ENCODE measurements at places on chromosomes 12 and 14.

GRCh38 chr12:82880442-82880901 lies 193.8 kb downstream of the TMTC2 start:
- DNase-seq: no peak

DNA sequence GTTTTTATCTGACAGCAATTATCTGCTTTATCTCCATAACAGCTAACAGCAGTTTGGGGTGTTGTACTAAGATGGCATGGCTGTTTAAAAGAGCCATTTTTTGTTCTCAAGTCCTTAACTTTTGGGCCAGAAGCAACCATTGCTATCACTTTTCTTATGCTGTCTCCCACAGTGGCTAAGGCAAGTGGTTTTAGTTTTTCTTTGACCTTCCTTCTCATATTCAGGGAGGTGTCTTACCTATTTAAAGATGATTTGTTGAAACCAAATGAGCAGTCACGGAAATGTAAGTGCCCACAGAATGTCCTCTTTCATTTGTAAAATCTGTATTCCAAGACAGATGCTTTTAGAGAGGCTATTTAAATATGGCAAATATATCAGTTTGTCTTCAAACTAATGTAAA lies 96.8 kb upstream of the USP15 start:
- DNase-seq: no peak

DNA sequence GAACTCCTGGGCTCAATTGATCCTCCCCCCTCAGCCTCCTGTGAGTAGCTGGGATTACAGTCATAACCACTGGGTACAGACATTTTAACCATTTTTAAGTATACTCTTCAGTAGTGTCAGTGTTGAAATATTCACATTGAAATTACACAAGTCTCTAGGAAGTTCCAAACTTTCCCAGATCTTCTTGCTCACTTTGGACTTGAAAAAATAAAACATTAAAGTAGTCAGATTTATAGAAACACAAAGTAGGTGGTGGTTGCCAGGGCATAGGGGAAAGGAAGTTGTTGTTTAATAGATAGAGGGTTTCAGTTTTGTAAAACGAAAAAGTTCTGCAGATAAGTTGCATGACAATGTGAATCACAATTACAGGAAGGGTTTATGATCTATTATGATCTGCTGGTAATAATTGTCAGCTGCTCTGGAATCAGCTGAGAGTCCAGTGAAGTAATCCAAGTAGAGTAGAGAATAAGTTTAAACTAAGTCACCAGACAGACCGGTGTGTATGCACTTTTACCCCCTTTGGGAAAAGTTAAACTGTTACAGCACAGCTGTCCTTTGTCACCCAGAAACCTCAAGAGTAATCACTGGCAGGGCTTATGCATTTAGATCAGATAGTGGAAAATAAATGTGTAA lies 27.4 kb downstream of the PCNX1 start:
- no peak for DNase-seq

GRCh38 chr12:100864366-100864765 lies 69.8 kb downstream of the ANO4 start:
- DNase-seq: no peak

DNA sequence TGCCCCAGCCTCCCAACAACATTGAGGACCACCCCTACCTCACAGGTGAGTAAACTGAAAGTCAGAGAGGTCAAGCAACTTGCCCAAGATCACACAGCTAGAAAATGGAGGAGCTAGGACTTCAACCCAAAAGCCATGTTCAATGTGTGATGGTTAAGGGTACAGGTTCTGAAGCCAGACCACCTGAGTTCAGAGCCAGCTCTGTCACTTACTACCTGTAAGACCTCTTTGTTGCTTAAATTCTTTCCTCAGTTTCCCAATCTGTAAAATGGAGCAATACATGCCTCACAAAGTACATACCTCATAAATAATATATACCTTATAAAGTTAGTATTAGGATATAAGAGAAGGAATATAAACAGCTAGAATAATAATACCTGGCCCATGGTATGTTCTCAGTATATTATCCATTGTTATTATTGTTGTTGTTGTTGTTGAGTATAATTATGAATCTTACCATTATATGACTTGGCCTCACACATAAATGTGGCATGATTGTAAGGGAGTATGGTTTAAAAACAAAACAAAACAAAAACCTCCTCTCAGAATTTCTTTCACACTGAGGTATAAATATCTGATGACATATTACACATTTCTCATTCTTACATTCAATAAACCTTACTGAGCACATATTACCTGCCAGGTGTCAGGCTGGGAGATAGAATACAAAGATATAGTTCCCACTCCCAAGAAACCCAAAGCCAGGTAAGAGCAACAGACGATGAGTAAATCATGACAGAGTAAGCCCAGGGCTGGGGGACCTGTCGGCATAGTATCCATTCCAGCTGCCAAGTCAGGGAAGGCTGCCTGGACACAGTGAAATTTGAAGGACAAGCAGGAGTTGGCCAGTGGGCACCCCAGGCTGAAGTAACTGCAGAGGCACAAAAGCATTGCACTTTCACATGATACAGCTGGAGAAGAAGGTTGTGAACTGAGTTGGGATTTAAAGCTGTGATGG lies 19.6 kb downstream of the CMKLR1 start:
- no peak for DNase-seq

GRCh38 chr14:76929927-76930326 lies 98.6 kb downstream of the IRF2BPL start:
- no peak for DNase-seq

- no peak for DNase-seq
Observed at GRCh38 chr12:99281277-99281676, 366.3 kb upstream of the GARIN6 start.

- no peak for DNase-seq
Observed at GRCh38 chr12:6775185-6776174, 3.2 kb downstream of the LAG3 start.

GRCh38 chr12:42296503-42297109 lies 29.3 kb downstream of the ZCRB1 start:
- no peak for DNase-seq

DNA sequence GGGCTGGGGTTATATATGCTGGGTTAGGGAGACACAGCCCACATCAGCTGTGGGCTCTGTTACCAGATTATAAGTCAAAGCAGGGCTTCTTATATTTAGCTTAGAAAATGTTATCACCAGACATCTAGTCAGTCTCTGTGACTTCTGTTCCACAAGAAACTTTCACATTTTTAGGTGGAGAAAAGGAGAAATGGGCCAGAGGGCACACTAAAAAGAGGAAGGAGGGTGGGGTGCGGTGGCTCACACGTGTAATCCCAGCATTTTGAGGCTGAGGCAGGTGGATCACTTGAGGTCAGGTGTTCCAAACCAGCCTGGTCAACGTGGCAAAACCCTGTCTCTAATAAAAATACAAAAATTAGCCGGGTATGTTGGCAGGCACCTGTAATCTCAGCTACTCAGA lies 28.0 kb upstream of the SLC38A1 start:
- no peak for DNase-seq

- no peak for DNase-seq
Observed at GRCh38 chr12:52277486-52278245, 3.2 kb downstream of the KRT86 start.

DNA sequence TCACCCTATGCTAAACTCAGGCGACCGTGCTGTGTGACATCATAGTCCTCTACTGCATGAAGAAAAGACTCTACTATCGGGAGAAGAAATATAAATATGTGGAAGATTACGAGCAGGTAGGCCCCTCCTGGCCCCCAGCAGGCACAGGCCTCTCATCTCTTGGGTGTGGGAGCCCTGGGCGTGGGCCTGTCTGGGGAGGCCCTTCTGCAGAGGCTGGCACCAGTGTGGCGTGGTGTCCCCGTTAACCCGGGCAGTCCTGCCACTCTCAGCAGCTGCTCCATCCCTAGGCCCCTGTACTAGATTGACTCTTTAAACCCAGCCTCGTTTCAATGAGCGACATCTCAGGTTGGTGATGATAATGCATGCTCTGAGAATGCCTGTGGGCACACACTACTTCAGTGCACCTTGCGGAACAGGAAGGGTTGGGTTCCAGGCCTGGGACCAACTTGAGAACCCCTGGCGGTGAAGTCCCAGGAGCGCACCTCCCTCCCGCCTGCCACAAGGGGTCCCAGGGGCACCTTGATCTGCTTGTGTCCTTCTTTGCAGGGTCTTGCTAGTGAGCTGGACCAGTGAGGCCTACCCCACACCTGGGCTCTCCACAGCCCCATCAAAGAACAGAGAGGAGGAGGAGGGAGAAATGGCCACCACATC lies 23.2 kb downstream of the P2RX4 start:
- DNase-seq: no peak

DNA sequence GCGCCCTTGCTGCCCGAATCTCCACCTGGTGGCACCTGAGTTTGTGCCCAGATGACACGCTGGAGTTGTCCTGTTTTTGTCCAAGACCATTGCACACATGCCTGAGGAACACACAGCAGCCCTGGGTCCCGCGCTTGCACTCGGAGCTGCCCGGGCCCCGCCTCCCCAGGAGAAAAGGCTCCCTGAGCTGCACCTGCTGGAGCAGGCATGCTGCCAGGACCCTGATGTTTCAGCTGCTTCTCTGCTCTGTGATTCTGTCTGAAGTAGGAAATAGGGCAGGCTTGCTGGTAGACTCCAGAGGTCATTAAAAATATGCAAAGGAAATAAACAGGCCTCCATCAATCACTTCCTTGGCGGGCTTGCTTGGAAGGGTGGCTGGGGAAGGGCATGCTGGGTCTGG lies 271.6 kb downstream of the CACNA1C start:
- no peak for DNase-seq

DNA sequence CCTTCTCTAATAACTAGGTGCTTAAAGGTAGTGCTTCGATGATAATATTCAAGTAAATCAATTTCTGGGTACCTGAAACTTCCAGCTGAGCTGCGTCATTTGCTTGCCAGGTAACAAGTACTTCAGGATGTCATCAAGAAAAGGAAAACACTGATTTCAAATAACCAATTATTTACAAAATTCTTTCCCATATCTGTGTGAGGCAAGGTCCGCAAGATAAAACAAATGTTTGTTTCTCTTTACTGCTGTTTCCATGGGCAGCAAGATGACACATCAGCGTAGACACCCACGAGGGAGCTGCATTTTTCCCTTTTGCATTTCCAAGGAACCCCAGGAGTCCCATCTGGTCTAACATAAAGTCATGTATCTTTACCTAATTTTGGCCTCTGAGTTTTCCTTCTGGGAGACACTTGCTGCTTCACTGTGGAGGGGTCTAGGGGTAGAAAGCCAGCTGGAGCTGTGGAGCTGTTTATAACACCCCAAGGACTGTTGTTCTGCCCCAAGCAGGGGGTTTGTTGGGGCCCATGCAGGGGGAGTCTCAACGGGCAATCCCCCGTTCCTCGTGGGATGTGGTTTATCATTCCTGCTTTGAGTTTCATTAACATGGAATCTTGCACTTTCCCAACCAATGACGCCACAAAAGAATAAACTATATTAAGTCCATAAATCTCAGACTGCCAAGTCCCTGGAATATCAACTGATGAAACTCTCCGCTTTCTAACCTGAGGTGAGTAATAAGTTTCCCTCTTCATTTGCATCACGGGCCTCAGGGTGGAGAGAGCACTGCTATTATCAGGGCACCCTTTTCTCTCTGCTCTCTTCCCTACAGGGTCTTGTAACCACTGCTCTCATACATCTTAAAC lies 112.8 kb upstream of the PELI2 start:
- no peak for DNase-seq

DNA sequence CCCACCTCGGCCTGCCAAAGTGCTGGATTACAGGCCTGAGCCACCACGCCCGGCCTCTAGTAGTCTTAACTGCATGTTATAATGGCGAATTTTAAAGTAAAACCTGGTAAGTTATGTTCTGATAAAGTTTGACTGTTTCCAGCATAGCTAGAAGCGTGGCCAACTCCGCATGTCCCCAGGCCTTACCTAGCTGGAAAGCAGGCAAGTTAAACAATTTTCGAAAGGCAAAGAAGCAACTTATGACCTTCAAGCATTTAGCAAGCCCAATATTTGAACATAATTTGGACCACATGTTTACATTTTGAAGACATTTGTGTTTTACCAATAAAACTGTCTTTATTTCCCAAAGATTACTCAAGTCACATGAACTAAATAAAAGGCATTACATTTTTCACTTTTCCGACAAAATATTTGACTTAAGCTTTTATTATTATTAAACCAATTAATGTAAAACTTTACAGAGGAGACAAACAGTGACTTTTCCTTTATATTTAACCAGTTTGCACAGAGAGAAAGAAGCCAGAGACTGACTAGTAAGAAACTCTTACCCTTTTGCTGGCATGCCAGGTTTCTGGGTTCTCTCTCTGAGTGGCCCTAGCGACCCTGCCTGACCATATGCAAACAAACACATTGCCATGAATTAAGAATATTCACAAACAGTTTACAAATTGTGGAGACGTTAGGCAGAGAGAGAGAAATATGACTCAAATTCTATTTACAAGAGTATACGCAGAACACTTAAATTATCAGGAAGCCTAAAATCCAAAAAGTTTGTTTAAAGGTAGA lies 106.3 kb downstream of the RIN3 start:
- no peak for DNase-seq

GRCh38 chr12:13171921-13172859 lies 24.3 kb upstream of the EMP1 start:
- no peak for DNase-seq

GRCh38 chr12:11880381-11880780 lies 190.4 kb upstream of the BCL2L14 start:
- DNase-seq: no peak

DNA sequence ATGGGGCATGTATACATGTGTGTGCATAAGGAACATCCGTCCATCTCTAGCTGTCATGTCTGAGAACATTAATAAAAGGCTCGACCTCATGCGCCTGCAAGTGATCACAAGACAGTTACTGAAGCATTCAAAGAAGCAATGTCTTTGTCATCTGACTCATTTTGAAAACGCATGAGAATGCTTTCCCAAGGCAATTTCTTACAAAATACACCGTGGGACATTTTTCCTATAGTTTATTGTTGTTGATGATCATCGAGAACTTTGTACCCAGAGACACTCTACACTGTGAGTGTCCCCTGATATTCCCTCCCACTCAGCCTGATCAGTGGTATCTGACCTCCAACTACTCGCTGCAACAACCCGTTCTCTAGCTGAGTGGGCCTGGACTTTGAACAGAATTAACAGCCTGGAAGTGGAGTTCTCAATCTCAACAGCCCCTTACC lies 68.1 kb downstream of the ETV6 start:
- DNase-seq: no peak

- DNase-seq: no peak
Observed at GRCh38 chr14:33229269-33229929, 290.7 kb downstream of the NPAS3 start.

- no peak for DNase-seq
Observed at GRCh38 chr12:58833853-58834252, 86.5 kb downstream of the LRIG3 start.

DNA sequence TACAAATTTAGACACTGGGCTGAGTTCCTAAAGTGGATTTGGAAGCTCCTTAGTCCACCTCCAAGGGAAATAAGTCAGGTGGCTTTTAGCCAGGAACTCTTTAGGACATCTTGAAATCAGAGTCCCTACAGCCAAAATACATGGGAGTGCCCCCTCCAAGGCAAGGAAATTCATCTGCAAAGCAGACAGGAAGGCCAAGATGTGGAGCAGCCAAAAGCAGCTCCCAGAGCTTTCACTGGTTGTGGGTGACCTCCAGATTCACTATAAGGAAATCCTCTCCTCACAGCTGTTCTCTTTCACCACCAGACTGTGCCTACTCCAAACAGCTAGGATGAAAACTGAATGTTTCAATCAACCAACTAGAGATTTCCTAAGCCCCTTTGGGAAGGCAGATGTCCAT lies 6.6 kb downstream of the TTC9 start:
- no peak for DNase-seq
